ENCODE measurements at places on chromosomes 5 and 9. TPM values are rescaled to one million over a fixed set of nuclear protein-coding genes. Genes with fewer than 3 reads are reported as not detected.

PPP3R2 gene
- not detected for polyA plus RNA-seq

PCDHGA4 gene
- polyA plus RNA-seq, result not detected

GDA gene
- not detected for polyA plus RNA-seq

CER1 gene
- polyA plus RNA-seq, result not detected

FOXD4L3 gene
- polyA plus RNA-seq, result not detected

LVRN gene
- not detected for polyA plus RNA-seq

SLC46A2 gene
- not detected for polyA plus RNA-seq

TPPP gene
- not detected for polyA plus RNA-seq

DOK3 gene
- 154 TPM for polyA plus RNA-seq

MYORG gene
- 0.19 TPM for polyA plus RNA-seq

FBP2 gene
- not detected for polyA plus RNA-seq

CTNND2 gene
- polyA plus RNA-seq, result not detected

PLGRKT gene
- 28.7 TPM for polyA plus RNA-seq

OCLN gene
- 0.09 TPM for polyA plus RNA-seq

RICTOR gene
- 11.8 TPM for polyA plus RNA-seq

PCDHAC2 gene
- not detected for polyA plus RNA-seq

ARHGEF28 gene
- polyA plus RNA-seq, result not detected

All from IgD-negative memory B cell (primary cell).